HTR-8/SVneo (cell line): ENCODE measurements at places on chromosomes 5 and 9.

DNA sequence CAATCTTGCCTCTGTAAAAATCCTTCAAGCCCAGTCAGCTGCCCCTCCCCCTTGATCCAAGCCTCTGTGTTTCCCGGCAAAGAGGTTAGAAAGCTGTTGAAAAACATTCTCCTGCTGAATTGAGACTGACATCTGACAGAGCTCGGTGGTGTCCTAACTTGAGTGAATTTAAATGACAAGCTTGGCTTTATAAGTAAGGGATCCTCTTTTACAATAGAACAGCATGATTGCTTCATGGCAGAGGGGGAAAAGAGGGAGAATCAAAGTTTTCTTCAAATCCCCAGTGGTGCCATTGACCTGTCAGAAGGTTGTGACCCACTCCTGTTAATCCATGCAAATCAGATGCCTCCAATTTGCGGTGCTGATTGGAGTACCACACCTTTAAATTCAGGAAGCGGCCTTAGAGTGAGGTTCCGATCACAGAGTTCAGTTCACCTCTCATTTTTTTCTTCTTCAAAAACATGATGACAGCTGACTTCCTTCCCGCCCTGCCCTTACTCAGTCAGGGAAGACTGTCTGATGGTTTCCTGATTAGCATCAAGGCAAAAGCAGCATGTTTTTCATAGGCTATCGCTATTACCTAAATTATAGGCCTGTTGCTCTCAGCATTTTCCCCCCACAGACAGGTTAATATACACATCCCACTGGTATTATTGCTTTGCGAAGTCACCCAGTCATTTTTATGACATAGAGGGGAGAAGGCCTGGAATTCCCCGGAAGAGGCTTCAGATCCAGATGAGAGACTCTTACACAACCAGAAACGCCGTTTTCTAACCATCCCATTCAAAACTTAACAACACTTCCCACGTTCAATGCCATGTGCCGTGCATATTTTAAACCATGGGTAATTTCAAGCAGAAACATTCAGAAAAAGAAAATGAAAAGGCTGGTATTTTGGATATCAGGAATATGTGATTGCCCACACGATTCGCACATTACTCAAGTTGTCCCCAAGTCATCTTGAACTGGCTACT is 141.4 kb downstream of the EBF1 start:
- DNase-seq: no peak

GRCh38 chr9:120931231-120932085 is 4.9 kb upstream of the TRAF1 start:
- DNase-seq: peak; percentile 44

- no peak for DNase-seq
These were observed 15.1 kb downstream of the CFAP77 start for GRCh38 chr9:132424857-132425674.

- DNase-seq: no peak
These were observed 1.3 kb downstream of the ERBIN start for GRCh38 chr5:65927503-65928321.

DNA sequence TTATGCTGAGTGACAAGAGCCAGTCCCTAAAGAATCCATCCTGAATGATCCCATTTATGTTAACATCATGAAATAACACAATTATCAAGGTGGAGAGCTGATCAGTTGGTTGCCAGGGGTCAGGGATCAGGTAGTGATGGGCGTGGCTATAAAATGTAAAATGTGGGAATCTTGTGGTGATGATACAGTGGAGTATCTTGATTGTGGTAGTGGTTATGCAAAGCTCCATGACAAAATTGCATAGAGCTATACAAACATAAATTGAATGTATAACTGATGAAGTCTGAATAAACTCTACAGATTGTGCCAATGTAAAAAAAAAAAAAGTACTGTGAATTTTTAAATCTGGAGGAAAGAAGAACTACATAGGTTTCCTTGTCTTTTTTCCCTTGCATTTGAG is 104.6 kb upstream of the SPATA31C2 start:
- no peak for DNase-seq

GRCh38 chr5:155274484-155274883 is 260.9 kb downstream of the KIF4B start:
- no peak for DNase-seq

GRCh38 chr9:133060417-133060841 is 1.4 kb upstream of the CEL start:
- no peak for DNase-seq

- no peak for DNase-seq
These were observed 193.8 kb upstream of the ACTBL2 start for GRCh38 chr5:57676222-57677098.

DNA sequence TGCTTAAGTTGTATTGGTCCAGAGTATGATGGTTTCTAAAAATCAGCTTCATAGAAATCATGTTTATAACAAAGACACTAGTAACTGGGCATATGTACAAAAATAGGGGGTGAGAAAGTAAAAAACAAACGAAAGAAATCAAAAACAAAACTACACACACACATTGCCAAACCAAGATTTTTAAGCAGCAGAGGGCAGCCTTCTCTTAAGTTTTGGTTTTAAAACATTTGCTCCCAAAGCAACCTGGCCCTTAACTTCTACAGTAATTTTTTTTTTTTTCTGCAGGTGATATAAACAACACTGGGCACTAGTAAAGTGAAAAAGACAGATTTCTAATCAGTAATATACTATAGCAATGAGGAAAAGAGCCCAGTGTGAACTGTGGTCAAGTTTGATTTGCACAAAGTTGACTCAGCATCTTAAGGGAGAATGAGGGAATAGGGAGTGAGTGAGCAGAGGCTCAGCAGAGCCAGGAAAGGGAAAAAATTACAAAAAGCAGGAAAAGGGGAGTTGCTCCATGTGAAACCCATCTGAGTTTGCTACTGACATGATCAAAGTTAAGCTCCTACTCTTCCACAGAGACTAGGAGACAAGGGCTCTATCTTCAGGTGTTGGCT is 13.4 kb upstream of the GAPT start:
- no peak for DNase-seq

- no peak for DNase-seq
These were observed 38.6 kb downstream of the HTR4 start for GRCh38 chr5:148615644-148616275.

DNA sequence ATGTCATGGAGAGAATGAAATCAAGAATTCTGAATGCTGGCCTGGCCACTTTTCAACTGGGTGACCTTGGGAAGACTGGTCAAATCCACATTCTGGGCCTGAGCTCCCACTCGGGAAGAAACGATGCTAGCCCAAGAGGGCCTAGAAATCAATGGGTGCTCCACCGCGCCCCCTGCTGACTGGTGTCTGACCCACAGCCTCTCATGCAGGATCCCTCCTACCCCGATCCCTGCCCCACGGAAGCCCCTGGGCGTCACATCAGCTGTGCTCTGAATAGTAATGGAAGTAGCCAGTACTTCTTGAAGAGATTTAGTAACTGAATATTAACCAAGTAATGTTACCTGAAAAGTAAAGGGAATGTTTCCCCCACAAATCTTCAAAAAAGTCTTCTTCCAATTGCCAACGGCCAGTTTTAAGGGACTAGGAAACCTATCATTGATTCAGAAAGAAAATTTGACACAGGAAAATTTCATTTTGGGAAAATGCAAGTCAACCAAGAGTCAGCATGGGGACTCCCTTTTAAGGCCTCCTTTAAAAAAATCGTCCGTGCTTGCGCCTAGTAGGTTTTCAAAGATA is 43.9 kb downstream of the CRB2 start:
- peak; percentile 22 for DNase-seq

- no peak for DNase-seq
These were observed 152.1 kb downstream of the PCSK1 start for GRCh38 chr5:96280946-96281393.

DNA sequence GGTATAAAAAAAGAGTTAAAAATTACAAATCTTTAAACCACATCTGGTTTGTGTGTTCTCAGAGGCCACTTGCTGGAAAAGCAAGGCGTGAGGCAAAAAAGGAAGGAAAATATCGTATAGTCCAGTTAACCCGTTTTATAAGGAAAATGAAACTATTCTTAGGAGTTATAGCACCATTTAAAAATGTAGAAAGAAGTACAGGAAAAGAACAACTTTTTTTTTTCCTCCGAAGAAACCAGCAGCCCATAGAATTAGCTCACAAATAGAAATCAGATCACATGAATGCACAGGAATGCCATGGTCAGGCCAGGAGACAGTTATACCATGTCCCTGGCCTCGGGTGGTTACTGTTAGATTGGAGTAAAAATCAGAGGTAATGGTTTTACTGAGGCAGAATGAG is 241.6 kb downstream of the FBXL7 start:
- no peak for DNase-seq

GRCh38 chr5:35735718-35736117 is 118.1 kb downstream of the SPEF2 start:
- DNase-seq: no peak

DNA sequence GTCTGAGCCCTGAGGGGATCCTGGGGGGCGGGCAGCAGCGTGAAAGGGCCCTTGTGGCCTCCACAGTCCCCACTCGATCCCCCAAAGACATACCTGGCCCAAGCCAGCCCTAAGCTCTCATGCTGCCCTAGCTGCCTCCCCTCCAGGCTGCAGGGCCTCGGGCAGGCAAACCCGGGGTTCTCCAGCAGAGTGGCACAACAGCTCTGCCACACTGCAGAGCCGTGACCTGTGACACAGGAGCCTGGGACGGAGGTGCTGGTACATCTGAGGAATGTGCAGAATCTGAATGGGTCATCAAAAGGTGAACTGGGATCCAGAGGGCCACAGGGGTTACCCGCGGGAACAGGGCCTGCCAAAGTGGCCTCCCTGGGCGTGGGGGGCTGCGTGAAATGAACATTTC is 163.2 kb downstream of the DAB2IP start:
- no peak for DNase-seq

DNA sequence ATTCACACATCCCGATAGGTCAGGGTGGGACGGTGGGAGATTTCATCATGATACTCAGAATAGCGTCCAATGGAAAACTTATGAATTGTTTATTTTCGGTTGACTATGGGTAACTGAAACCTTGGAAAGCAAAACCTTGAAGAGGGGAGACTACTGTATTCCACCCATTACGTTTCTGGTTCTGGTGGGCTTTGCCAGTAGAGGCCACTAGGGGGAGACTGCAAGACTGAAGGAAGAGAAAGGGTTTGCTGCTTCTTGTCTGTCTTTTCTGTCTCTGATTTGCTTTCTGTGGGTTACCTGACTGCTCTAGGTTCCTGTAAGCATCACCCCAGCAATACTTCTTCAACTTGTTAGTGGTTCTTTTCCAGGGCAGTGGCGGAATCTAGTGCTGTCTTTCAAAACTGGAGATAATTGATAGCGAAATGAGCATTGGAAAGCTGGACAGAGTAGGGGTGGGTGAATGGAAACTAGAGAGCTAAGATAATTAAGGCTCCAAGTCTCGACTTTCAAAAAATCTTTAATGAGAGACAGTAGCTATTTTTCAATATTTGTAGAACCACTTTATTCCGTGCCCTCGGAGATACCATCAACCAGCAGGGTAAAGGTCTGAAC is 27.0 kb downstream of the GRIN3A start:
- no peak for DNase-seq

DNA sequence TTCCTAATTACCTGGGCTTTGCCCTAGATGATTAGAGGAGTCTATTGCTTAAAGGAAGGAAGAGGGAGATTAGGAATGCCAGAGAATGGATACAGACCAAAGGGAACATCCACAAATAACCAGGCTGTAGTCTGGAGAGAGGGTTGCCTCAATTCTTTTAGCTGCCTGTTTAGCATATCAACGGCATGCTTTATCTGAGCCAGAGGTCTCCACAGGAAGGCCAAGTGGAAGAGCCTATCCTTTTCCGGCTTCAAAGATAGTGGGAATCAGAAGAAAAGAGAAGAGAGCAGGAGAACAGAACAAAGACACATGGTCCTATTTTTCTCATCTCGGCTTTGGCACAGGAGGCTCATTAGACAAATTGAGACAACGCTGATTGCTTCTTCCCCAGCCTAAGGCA is 142.4 kb downstream of the NMUR2 start:
- no peak for DNase-seq

DNA sequence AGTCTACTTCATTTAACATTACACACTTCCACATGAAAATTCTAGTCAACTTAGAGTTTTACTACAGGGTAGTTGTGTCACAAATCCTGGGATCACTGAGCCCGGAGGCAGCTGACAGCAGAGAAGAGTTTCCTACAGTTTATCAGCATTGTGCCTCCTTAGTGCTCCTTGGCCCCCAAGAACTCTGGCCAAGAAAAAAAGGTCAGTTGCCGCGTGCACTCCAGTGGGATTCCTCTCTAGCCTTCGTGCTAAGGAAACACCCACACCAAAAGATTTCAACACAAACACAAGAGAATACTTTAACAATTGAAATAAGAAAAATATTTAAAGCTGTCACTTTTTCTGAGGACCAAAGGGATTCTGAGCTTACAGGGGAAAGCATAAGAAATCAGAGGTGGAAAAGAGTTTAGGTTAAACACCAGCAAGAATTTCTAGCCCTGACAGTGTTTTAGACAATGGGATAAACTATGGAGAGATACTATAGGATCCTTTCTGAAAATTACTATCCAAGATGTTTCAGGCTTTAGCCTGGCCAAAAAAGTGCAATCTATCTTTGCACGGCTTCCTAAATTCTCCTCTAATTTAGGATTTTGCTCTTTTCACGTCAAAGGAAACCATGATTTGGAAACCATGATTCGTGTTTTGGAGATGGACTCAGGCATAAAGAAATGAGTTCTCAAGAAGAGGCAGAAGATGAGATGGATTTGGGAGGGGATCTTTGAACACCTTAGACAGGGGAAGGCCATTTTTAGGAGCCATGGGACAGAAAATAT is 606.8 kb downstream of the RAB3C start:
- no peak for DNase-seq

GRCh38 chr5:137658324-137658723 is 77.6 kb downstream of the KLHL3 start:
- DNase-seq: no peak

DNA sequence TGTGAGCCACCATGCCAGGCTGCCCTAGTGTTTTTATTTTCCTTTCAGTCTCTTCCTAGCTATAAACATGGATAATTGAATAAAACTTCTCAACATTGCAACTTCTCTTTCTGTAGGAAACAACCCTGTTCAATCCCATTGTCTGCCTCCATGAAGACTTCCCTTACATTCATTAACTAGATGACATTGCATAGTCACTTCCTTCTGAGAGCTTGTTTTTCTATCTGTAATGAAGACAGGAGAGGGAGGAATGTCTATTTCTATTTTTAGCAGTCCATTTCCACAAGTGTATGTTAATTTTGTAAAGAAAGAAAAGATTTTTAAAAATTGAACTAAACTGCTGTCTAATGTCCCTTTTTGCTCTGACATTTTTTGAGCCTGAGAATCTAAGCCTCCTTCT is 55.6 kb upstream of the MELK start:
- no peak for DNase-seq

DNA sequence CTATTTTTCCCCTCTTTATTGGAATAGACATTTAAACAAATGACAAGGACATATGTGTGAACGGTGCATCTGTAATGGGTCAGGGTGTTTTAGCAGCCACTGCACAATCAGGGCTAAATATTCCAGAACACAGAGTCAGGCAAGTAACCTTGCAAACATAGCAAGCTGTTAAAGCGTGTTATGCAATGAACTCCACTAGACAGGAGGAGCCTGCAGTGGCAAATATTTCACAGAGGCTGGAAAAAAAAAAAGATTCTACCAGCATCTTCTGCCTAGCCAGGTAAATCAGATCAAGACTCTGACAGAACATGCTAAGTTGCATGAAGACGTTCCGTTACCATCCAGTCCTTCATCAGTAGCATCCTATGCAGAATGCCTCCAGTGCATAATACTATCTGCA is 171.8 kb downstream of the SEMA5A start:
- DNase-seq: no peak
